ENCODE measurements at places on chromosomes 3 and 15.

DNA sequence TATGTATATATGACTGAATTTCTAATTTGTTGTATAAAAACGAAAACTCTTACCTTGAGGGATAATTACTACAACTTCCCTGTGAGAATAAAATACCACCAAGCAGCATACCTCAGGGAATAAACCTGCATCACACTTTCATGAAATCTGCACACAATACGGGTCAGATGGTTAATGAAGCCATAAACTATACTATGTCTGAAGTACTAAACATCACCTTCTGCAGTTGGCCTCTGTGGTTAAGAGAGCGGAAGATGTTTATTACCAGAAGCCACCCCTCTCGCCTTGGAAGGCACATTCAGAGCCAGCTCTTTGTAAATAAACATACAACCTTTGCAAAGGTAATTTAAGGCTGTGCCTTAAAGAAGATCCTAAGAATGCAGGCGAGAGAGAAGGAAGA lies 462.1 kb upstream of the NR2F2 start:
- DNase-seq: no peak

DNA sequence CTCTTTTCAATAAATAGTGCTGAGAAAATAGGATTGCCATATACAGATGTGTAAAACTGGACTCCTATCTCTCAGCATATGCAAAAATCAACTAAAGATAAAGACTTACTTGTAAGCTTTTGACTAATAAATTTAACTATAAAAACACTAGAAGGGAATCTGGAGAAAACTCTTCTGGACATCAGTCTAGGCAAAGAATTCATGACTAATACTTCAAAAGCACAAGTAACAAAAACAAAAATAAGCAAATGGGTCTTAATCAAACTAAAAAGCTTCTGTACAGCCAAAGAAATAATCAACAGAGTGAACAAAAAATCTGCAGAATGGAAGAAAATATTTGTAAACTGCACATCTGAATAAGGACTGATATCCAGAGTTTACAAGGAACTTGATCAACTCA lies 1122.2 kb downstream of the TBL1XR1 start:
- DNase-seq: no peak

- peak; percentile 28 for DNase-seq
Measured at GRCh38 chr3:35965908-35966307, 326.6 kb downstream of the ARPP21 start.

DNA sequence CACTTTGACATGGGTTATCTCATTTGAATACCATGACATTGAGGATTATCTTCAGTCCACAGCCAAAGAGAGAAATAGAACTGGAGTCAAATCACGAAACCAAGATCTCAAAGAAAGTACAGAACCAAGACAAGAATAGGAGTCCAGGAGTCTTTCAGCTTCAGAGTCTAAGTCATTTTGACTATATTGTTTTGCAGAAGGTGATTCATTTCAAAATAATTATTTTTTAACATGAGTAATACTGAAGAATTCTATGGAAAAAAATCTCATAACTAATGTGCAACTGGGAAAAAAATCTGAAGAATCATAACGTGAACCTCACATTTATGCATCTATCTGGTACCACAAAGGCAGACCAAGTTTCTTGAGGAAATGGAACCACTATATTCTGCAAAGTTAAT lies 60.3 kb downstream of the UBE3A start:
- DNase-seq: no peak

DNA sequence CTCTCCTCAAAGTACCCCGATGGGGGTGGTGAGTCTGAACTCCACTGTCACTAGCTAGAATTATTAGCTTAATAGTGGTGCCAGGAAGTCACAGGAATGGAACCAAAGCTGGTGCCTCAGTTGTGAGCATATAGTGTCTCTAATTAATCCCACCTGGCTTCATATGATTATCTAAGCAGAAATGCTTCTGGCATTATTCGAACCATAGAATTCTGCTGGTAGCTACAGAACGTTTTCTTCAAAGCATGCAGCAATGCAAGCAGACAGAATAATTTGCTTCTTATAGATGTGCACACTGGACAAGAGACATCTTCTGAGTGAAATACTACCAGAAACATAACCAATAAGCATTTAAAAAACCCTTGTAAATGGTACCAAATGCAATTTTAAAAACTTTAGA lies 160.9 kb downstream of the IMPG2 start:
- no peak for DNase-seq

- no peak for DNase-seq
Measured at GRCh38 chr3:48434591-48435222, 4.8 kb upstream of the PLXNB1 start.

DNA sequence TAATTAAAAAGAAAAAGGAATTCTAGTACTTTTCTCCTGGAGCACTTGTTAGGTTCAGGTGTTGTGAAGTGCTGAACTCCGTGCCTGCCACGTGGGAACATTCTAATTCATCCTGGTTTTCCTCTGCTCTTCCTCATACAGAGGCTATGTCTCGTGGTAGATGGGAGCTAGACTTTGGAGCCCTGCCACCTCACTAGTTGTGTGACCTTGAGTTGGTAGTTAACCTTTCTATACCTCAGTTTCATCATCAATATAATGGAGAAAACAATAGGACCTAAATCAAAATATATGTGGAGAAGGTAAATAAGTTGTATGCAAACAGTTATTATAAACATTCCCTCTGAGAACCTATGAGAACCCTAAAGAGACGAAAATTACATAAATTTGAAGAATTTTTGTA lies 10.6 kb downstream of the ALAS1 start:
- no peak for DNase-seq

GRCh38 chr3:101096444-101096843 lies 103.2 kb upstream of the ABI3BP start:
- DNase-seq: no peak

- no peak for DNase-seq
Measured at GRCh38 chr15:99993262-99993661, 260.0 kb upstream of the LYSMD4 start.

DNA sequence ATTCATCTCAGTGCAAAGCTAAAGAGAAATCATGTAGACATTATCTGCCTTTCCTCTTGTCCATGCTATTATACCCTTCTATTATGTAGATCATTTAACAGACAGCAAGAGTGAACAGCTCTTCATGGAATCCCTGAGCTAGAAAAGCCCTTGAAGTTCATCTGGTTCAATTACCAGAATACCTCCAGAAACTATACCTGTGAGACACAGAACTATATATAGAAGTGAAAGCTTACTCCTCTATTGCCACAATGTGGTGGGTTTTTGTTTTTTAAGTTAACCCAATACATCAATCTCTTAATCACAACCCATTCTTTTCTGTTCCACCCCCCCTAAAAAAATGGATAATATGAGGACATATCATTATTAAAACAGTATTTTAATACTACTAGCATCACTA lies 347.7 kb downstream of the PLCL2 start:
- no peak for DNase-seq

DNA sequence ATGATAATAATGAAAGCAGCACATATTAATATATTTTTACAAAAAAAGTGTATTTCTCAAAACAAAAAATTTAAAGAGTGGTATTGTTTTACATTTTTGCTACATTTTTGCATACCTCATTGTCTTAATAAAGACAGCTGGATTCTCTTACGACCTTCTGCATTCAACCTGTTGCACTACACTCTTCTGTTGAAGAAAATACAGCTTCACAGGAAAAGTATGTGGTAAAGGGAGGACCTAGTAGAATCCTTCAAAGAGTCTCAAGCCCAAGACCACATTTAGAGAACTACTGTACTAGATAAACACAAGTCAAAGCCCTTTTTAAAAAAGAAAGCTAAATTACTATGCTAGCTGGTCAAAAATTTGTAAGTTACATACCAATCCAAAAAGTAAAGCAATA lies 7.9 kb downstream of the ZNF280D start:
- DNase-seq: no peak

GRCh38 chr15:75054172-75054897 lies 30.9 kb downstream of the PPCDC start:
- DNase-seq: no peak

- DNase-seq: no peak
Measured at GRCh38 chr3:40765884-40766283, 241.1 kb downstream of the ZNF621 start.

DNA sequence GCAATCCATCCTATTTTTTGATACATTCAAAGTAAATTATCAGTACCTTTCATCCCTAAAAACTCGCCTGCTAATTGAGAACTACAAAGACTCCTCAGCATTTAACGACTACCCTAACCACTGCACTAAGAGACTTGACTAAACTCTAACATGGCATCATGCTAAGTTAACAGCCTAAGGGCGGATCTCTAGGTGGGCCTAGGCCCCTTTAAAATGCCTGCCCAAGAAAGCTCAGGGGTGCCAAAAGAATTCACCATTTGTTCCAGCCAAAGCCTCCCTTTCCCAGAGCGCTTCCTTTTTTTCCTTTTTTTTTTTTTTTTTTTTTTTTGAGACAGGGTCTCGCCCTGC lies 568 bp upstream of the NEK4 start:
- DNase-seq: no peak

GRCh38 chr15:47754312-47754711 lies 37.0 kb downstream of the SEMA6D start:
- no peak for DNase-seq

- DNase-seq: no peak
Measured at GRCh38 chr3:61979638-61980037, 393.7 kb downstream of the FEZF2 start.

DNA sequence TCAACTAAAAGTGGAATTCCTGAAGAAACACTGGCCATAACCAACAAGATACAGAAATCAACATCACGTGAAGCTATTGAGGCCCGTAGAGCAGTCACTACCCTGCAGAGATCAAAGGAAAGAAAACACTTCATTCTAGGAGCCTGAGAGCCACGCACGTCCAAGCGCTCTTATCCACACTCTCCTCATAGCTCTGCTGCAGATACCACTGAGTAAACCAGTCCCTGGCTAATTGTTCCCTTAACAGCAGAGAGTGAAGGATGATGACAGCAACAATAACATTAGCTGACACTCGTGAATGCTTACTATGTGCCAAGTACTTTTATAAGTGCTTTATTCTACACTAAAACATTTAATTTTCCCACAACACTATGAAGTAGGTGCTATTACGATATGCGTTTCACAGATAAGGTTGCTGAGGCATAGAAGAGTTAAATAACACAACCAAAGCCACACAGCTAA lies 271.0 kb upstream of the GADL1 start:
- no peak for DNase-seq

DNA sequence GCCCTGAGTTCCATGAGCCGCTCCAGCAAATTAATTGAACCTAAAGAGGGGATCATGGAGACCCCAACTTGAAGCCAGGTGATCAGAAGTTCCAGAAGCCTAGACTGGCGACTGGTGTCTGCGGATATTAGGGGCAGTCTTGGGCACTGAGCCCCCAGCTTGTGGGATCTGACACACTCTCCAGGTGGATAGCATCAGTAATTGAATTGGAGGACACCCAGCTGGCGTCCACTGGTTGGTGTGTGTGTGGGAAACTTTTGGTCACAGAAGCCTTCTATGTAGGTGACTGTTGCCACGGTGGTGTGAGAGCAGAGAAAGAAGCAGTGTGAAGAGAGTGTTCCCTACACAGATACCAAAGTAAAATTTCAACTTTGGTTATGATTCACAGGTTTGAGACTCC lies 106.0 kb upstream of the ADPGK start:
- DNase-seq: no peak

DNA sequence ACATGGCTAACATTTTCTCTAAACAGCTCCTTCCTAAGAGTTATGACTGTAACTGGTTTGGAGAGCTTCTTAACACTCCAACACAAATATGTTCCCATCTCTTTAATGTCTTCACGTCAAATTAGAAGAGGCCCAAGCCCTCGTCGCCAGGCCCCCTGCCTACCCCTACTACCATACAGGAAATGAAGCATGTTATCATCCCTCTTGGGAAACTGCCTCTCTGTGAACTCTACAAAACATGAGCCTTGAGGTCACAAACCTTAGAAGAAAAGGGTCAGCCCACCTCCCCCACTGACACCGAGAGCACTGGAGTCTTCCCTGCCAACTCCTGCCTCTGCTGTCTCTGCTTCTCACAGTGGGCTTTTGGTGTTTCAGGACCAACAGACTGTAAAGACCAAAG lies 243.1 kb upstream of the STT3B start:
- no peak for DNase-seq

- DNase-seq: no peak
Measured at GRCh38 chr3:15521573-15521965, at the start of gene COLQ. Gene COLQ, minus strand, starts transcription at chr3:15521706. Its CDS starts 81 bp downstream, at chr3:15521625.

GRCh38 chr3:37447732-37448131 lies 273.4 kb upstream of the LRRFIP2 start:
- DNase-seq: no peak

GRCh38 chr3:173221010-173221409 lies 80.0 kb upstream of the SPATA16 start:
- DNase-seq: no peak

DNA sequence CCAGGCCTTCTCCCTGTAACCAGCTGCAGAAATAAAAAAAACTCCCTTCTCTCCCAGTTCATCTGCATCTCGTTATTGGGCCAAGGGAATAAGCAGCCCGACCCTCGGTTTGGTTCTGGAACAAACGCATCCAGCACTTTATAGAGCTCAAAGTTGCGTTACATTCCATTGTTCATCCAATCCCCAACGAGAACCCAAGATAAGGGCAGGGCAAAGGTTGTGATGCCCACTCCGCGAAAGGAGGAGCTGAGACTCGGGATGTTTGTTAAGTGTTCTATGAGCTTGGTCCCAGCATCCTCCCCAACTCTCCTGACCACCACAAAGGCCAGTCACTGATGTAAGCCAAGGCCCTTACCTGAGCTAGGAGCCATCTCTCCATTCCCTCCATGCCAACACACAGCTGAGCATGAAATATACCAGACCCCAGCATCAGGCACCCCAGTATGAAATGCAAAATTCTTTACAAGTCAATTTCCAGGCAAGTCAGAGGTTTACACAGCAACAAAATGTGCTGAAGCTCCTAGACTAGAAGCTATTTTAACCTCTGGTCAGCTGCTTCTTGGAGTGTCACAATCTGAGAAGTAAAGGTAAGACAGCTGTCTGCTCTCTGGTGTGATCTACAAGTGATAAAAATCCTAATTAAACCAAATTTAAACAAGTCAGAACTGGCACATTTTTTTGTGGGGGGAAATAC lies 17.9 kb downstream of the CCDC12 start:
- DNase-seq: no peak

- DNase-seq: peak; percentile 95
Measured at GRCh38 chr15:85618956-85619491, 175.7 kb downstream of the KLHL25 start.
